T-helper 17 cell (primary cell): ENCODE measurements at places on chromosomes 6 and 20. TPM values are rescaled to one million over a fixed set of nuclear protein-coding genes. Genes with fewer than 3 reads are reported as not detected.

DNA sequence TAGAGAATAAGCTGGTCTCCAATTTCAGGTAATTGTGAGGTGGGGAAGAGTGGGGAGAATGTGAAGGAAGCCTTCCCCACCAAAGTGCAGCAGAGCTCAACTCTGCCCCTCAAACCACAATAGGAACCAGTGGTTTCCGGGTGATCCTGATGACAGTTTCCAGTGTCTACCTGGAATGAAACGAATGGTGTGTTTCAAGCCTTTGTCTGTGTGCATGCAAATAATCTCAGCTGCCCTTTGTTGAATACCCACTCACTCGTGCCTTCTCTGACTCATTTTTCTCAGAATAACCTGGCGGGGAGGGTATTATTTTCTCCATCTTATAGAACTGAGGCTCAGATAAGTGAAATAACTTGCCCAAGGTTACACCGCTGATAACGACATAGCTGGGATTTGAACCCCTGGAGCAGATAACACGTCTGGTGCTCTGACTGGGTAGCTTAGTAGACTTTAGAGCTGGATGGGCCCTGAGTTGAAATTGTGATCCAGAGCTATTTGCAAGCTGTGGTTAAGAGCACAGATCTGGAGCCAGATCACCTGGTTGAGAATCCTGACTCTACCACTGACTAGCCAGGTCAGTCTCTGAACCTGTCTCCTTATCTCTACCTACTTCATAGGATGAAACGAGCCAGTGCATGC, 85.1 kb downstream of the EYA2 start:
- DNase-seq = no peak

CRNKL1 gene
- 22.8 TPM for total RNA-seq

GRCh38 chr6:79066330-79066729, 11.7 kb downstream of the PHIP start:
- no peak for DNase-seq

- no peak for DNase-seq
Measured at GRCh38 chr20:31700747-31701146, 21.9 kb downstream of the BCL2L1 start.

DNA sequence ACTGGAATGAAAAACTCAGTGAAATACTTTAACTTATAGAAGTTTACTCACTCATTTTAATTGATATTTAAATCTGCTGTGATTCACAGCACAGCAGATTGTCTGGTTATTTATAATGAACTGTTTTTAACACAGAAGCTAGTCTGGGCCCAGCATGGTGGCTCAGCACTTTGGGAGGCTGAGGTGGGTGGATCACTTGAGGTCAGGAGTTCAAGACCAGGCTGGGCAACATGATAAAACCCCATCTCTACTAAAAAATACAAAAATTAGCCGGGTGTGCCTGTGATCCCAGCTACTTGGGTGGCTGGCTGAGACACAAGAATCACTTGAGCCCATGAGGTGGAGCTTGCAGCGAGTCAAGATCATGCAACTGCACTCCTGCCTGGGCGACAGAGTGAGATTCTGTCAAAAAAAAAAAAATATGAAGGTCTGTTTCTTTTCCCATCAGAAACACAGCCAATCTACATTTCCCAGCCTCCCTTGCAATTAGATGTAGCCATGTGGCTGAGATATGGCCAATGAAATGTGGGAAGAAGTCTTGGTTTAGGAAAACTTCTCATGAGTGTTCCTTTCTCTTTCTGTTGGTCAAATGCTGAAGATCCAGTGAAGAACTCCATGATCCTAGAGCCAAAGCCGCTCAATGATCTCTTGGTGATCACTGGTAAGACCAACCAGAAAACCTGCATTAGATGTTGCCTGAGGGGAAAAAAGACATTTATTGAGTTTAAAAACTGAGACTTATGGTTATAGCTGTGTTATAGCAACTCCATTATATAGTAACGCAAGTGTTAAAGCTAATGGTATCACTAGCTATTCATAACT, 31.3 kb upstream of the BTN3A2 start:
- DNase-seq = no peak

GRCh38 chr6:124769811-124770544, 192.3 kb upstream of the RNF217 start:
- DNase-seq = no peak

GRCh38 chr20:15098351-15098750, 760.9 kb upstream of the FLRT3 start:
- DNase-seq = no peak

DNA sequence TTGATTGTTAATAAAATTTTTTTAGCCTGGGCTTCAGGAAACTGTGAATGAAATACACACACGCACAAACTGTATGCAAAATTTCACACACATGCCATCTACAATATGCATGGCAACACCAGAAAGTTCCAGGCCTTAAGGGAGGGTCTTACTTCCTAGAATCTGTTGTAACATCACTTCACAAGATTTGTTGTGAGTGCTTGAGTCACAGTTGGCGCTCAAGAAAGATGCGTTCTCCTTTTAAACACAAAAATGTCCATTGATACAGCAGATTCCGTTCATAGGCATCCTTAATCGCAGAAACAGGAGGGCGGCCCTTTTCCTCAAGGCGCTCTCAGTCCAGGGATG, 485 bp upstream of the RTF2 start:
- no peak for DNase-seq

GRCh38 chr6:142850679-142851423, 94.1 kb downstream of the HIVEP2 start:
- DNase-seq = no peak

DNA sequence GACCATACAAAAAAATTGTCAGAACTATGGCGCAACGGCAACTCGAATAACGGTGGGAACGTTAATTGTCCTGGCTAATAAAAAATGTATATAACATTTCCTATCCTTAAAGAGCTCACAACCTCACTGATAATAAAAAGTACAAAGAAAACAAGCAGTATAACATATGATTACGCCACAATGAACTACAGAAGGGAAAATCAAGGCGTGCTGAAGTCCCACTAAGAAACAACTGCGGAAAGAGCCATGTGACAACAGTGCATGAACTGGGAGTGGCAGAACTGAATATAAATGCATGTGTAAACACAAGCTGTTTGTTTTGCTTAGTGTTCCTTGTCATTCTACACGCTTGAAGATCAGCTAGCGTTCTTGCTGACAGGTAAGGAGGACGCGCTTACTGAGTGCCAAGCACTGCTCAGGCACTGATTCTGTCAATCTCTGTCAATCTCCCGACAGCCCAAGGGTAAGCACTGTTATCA, 466 bp upstream of the PSMB1 start:
- DNase-seq = no peak

DNA sequence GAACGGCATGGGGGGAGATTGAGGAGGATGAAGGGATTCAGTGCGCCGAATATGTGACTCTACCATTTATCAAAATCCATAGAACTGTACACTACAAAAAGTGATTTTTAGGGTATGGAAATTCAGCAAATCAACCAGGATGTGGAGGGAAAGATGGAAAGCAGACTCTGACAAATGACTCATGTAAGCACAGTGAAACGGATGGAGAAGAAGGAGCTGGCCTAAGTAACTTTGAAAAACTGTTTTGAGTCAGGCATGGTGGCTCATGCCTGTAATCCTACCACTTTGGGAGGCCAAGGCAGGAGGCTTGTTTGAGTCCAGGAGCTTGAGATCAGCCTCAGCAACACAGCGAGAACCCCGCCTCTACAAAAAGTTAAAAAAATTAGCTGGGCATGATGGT, 39.2 kb downstream of the MUC22 start:
- DNase-seq = no peak

DNA sequence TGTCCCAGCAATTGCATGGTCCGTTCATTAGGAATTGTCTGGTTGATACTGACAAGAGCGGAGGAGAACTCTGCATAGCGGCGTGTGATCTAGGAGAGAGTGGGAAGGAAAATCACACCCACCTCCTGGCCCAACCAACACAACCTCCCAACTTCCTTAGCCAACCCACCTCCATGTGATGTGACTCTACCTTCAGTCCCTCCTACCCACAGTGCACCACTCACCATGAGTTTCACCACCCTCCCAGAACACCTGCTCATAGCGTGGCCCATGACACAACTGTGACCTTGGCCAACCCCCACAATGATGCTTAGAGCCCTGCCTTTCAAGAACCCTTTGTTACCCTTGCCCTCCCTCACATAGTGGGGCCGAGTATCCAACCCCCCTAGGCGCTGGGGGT, 7.7 kb downstream of the VPS52 start:
- no peak for DNase-seq

CNR1 gene
- not detected for total RNA-seq

PCMTD2 gene
- 71.5 TPM for total RNA-seq

MYH7B gene
- total RNA-seq = 0.70 TPM

DNA sequence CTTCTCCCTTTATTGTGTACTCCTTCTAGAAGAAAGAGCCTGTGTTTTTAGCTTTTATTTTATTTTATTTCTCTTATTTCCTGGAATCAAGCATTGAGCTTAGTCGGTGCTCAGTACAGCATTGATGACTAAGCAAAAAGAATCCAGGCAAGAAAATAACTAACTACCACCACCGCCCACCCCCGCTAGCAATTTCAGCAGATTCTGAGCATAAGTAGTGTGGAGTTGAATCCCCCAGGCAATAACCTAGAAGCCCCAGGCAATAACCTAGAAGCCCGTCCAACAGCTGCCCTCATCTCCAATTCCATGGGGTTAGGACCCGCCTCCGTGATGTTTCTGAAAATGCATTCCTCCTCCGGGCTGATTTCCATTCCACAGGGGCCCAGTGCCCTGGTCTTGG, 258.0 kb upstream of the TAB2 start:
- DNase-seq = no peak

TMEM14C gene
- 31.5 TPM for total RNA-seq

DNA sequence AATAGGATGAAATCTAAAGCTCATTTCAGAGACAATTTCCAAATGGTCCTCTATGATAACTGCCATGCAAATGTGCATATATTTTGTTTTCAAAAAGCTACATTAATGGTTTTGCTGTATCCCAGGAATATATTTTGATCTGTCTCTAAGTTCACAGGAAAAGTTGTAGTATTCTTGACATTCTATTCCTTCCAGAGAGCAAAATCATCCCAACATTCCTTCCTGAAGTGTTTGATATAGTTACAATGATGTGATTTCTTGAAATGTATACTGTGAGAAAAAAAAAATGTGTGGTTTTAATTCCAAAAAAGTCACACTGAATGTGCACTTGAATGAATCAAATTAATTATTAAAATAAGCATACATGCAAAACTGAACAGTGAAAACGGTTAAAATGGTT, 996.0 kb upstream of the CITED2 start:
- DNase-seq = no peak

LINC00237 gene
- not detected for total RNA-seq

HLA-DOA gene
- total RNA-seq = 2.6 TPM

DNA sequence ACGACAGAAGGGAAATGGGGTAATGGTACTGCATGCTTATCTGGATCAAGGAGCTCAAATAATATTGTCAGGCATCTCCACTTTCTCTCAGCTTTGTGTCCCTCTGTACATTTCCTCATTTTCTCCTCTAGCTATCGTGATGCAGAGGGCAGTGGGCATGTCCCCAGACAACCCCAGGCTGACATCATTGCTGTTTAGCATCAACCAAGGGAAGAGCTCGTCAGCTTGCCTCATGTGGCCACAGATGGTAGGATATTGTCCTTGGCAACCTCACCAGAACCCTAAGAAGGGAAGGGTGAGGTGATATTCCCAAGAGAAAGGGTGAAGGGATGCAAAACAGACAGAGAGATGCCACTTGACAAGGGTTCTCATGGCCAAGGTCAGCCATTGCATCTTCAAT, 58.3 kb downstream of the MAFB start:
- DNase-seq = no peak

DNA sequence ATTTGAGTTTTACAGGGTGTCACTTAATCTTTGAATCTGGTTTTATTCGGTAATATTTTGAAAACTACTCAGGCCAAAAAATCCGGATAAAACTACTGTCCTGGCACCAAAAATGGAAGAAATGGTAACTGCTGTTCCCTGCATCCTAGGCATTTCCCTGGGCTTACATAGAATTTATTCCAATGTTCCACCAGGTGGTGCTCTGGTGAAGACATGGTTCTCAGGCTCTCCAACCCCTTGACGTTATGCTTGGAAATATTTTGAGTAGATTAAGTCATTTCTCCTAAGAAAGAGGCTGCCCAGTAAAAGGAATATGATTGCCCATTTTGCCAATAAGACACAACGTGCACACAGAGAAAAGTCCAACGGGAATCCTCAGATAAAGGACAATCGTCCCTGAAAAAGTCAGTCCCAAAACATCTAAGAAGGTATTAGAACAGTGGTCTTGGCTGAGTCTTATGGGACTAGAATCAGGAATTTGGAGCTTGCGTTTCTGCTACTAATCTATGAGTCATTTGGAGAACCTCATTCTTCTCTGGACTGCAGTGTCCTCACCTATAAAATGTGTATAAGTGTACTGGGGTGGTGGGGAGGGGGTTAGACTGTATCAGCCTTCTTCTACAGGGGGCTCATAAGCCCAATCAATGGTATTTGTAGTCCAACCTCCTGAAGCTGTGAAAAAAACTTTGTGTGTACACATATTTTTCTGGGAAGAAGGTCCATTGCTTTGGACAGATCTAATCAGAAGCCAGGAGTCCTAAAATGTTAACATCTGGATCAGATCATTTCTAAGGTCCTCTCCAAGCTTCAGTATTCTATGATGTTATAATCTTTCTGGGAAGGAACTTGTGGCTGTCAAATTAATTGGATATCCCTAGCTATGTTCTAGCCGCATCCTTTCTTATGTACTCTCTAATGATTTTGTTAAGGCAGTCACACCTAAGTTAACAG, 131.0 kb upstream of the BMP2 start:
- DNase-seq = no peak

DNA sequence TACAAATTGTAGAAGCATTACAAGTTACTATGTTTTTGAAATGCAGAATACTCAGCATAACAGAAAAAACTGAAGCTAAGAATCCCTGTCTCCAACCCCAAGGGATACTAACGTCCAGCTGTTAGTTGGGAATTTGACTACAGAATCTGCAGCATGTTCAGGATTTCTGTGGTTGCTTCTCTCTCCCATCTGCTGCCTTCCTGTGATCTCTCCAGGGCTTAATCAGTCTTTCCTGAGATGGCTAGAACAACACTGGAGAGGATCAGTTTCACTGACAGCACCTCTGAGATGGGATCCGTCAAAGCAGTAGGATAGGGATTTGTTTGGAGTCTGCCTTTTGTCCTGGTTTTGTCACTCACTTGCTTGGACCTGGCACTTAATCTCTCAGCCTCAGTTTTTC, 73.3 kb upstream of the NUP153 start:
- no peak for DNase-seq

GRCh38 chr6:166584853-166585429, 1.5 kb downstream of the RAMACL start:
- no peak for DNase-seq

CST2 gene
- not detected for total RNA-seq
